ENCODE measurements at places on chromosomes 3 and 15.
A peak's percentile ranks its signal among the peaks of the same experiment; 100 is the strongest.

- no peak for DNase-seq
Observed at GRCh38 chr3:78177780-78178179, 1137.9 kb downstream of the ROBO2 start.

DNA sequence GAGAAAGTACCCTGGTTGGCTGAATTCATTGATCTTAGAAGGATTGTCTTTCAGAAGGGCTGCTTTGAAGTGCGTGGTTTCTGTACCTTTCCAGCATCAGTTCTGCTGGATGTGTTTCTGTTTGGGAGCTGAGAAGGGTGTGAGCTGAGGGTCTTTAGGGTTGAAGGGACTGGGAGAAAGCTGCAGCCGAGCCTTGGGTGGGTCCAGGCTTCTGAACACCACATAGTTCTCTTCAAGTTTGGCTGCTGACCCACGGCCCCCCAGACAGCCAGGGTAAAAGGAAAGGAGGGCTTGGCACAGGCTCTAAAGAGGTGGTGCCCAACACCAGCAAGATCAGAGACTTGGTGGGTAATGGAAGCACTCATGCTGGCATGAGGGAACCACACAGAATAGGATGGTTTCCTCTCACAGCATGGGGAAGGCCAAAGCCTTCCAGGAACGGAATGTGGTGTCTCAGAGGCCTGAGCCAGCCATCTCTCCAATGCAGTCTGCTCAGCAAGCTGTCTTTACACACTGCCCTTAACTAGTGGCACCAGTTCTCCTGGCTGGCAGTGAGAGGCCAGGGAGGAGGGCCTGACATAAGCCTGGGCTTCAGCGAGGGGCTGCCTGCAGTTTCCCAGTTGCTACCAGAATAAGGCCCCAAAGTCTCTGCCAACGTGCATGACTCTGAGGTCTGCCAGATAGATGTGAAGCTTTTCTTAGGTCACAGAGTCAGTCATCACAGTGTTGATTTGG is 239.0 kb upstream of the TRIM42 start:
- no peak for DNase-seq

GRCh38 chr15:85407421-85408269 is 27.2 kb downstream of the AKAP13 start:
- no peak for DNase-seq

- DNase-seq: no peak
Observed at GRCh38 chr15:98076021-98076816, 115.7 kb downstream of the ARRDC4 start.

DNA sequence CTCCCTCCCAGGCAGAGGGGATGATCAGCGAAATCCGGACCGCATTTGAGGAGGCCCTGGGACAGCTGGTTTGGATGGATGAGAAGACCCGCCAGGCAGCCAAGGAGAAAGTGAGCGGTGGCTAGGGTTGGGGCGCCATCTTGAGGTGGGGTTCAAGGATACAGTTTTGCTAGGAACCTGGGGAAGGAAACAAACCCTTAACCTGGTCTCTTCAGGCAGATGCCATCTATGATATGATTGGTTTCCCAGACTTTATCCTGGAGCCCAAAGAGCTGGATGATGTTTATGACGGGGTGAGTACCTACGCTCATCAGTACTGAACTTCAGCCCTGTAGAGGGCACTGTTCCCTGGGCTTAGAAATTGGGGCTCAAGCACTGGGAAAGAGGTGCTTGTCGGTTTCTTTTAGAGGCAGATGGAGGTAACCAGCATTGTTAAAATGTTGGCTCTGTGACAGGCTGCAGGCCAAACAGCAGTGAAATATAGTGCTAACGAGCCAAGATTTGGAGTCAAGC is 9.6 kb upstream of the PSMD2 start:
- DNase-seq: no peak

DNA sequence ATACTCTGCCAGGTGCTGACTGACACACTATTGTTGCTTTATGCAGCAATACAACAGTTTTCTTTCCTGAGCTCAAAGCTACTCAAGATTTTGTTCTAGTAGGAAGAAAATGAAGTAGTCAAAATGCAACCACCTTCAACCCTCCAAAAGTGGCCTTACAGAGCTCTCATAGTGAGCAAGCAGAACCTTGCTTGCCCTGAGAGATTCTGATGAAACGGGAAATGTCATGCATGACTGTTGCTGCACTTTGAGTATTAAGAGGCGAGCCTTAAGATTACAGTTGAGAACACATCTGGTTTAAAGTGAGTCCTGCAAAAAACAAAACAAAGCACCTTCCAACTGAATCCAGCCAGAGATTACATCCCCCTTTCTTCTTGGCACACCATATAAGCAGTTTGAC is 29.7 kb downstream of the MINDY4B start:
- DNase-seq: no peak

DNA sequence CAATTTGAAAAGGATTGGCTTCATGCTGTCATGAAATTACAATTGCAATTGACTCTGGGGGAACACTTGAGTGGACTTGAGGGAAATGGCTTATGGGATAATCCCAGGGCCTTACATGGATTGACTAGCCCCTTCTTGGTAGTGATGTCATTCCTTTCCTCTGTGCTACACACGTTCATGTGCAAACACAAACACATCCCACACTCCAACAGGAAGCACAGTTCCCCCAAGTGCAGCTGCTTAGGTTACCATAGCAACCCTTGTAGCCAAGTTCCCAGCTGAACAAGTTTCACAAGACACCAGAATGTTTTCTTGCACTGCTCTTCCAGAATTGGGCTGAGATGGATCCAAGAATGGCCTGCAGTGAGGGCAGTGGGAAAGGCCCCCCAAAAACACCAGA is 217.0 kb downstream of the ZNF621 start:
- DNase-seq: peak; percentile 50

- DNase-seq: no peak
Observed at GRCh38 chr3:123807820-123808219, 76.3 kb downstream of the MYLK start.

GRCh38 chr3:15315003-15315402 is 17.4 kb downstream of the SH3BP5 start:
- no peak for DNase-seq

DNA sequence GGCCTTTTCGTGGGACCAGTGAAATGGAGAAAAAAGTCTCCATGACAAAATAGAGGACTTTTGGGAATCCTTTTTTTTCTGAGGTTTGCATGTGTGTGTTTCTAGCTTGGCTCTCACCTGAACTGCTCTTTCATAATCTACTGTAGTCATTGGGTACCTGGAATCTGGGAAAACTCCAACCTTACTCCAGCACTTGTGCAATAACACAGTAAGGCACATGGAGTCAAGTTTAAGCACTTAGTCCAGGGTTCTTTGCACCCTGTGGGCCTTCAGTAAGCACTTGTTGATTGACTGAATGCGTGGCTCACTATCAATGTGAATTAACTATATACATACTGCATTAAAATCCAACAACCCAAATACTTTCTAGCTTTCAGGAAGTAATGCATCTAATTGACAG is 299.5 kb downstream of the ZBTB20 start:
- no peak for DNase-seq

GRCh38 chr3:184757022-184757651 is 45.3 kb upstream of the MAGEF1 start:
- peak; percentile 64 for DNase-seq

DNA sequence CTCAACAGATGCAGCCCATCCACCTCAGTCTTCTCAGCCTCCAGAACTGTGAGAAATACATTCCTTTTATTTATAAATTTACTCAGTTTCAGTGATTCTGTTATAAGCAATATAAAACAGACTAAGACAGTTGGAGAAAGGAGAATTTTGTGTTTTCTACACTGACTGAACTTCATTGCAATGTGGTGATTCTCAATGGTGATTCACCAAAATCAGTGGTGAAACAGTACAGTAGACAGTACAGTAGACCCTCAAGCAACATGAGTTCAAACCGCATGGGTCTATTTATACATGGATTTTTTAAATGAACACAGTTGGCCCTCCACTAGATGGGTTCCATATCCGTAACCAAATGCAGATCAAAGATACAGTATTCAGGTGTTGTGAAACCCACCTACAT is 403.1 kb upstream of the TGFBR2 start:
- DNase-seq: no peak

GRCh38 chr3:108103886-108104797 is 13.3 kb upstream of the CD47 start:
- no peak for DNase-seq

GRCh38 chr3:159882790-159883779 is 105.5 kb upstream of the IL12A start:
- DNase-seq: no peak

DNA sequence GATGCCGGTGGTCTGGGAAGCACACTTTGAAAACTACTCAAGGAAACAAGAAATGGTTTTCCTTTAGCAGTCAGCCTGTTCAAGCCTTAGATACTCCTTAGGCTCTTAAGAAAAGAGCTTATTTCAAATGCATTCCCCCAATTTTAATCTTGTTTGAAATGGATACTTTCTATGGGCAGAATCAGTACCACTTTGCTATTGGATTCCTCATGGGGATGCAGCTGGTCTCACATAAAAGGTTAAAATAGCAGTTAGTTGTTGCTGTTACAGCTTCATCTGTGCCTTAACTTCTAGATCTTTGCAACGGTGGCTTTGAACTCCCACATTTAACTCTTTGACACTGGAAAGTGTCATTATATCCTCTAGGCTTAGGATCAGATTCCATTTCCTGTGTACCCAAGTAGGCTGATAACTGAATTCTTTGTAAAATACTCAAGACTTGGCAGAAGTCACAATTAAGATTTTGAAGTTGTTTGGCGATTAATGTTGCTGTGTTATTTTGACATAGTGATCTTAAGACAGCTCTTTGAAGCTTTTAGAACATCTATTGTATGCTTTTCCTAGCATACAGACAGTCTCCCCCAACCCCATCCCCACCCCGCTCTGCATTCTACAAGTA is 2.2 kb downstream of the THBS1 start:
- DNase-seq: no peak

DNA sequence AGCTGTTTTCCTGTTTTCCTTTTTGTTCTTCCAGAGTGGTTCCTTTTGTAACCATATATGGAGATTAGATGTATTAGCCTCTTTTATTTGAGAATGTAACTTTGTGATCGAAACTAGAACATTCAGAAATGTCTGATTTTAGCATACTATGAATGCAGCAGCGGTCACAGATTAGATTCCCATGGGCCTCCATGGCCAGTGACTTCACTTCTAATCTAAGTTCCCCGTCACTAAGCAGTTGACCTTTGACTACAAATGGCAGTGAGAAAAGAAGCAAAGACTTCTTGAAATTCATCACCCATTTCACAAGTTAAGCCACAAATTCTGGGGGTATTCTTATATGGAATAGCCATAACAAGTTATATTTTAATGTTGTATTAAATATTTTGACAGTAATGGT is 114.6 kb upstream of the FLNB start:
- no peak for DNase-seq

- no peak for DNase-seq
Observed at GRCh38 chr3:94615275-94616065, 552.6 kb downstream of the NSUN3 start.

DNA sequence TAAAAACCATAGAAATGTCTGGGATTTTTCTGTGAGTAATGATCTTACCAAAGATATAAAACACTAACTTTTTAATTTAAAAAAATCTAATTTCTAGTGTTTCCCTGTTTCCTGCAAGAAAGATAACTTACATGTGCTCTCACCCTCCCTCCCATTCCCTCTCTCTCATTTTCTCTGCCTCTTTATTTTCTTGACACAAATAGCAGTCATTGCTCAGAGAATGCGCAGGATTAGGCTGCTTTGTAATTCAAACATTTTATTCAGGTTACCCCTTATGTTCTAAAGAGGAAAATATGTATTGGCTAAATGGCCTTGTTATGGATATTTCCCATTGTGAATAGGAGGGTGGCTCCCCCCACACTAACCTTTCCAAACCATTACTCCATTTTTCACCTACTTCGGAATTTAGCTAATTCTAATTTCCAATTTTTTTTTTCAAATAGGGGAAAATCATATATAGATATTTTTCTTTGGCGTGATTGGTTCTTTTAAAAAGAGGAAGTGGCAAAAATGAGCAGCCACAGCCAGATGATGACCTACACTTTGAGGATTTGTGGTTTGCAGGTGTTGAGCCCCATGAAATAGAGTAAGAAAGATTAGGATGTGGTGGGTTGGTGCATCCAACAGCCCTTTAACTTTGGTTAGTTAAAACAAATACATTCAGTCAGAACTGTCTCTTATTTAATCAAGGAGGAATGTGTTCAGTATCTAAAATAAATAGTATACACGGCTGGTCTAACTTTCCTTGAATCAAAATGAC is 554.4 kb downstream of the IGSF11 start:
- no peak for DNase-seq

DNA sequence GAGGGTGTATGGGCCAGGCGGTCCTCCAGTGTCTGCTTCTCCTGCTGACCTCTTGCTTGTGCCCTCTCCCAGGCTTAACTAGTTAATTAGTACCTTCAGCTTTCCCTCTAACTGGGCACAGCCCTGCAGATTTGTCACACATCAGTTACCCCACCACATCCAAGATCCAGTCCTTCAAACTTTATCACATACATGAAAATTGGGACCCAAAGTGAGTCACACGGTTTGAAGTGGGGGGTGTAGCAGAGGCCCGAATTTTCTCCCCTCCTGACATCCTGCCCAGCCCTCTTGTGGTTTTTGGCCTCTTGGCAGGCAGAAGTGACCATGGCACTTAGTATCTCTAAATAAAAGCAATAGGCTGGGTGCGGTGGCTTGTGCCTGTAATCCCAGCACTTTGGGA is 3.9 kb downstream of the MAPKAPK3 start:
- DNase-seq: no peak

GRCh38 chr3:182212479-182213076 is 500.9 kb downstream of the SOX2 start:
- DNase-seq: peak; percentile 25

GRCh38 chr3:45657853-45658252 is 31.3 kb upstream of the SACM1L start:
- no peak for DNase-seq

GRCh38 chr3:61631108-61631769 is 69.9 kb downstream of the PTPRG start:
- no peak for DNase-seq

DNA sequence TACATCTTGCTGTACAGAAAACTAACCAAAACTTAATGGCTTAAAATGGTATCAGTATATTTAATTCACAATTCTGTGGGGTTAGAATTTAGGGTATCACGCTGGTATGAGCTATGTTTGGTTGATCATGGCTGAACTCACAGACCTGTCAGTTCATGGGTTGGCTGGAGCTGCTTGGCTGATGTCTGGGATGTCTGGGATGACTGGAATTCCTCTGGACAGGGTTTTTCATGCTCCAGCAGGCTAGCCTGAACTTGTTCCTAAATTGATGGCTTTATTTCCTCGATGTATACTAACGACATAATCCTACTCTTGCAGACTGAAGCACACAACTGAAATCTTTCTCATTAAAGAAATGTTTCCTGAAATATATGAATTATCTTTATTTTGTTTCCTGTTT is 338.9 kb upstream of the GBE1 start:
- no peak for DNase-seq

GRCh38 chr3:59052803-59053411 is 3.1 kb upstream of the CFAP20DC start:
- no peak for DNase-seq

DNA sequence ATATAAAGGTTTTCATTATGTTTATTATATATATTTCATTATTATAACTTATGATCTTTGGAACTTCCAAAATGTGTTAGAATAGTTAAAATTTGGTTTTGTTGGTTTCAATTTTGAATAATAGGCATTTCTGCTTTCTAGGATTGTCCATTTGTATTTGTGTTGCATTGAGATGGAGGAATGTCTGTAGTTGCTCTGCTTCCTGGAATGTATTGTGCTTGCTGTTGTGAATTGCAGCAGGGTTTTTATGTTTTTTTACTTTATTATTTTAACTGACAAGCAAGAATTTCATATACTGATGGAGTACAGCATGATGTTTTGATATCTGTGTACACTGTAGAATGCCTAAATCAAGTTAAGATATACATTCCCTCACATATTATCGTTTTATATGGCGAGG is 247.4 kb downstream of the XXYLT1 start:
- no peak for DNase-seq

GRCh38 chr3:58491506-58492402 is at the start of gene KCTD6:
Gene KCTD6, plus strand, starts transcription at chr3:58492096. Its CDS starts 6,660 bp downstream, at chr3:58498756.
- peak; percentile 75 for DNase-seq

All from urinary bladder (tissue), 4 donors.